ENCODE measurements at places on chromosomes 2 and 18.

GRCh38 chr2:69449906-69450305, 12.7 kb upstream of the NFU1 start:
- no peak for DNase-seq

GRCh38 chr18:2471523-2471922, 99.8 kb downstream of the METTL4 start:
- DNase-seq = no peak

- DNase-seq = no peak
Observed at GRCh38 chr2:140417504-140417903, 1637.3 kb upstream of the NXPH2 start.

DNA sequence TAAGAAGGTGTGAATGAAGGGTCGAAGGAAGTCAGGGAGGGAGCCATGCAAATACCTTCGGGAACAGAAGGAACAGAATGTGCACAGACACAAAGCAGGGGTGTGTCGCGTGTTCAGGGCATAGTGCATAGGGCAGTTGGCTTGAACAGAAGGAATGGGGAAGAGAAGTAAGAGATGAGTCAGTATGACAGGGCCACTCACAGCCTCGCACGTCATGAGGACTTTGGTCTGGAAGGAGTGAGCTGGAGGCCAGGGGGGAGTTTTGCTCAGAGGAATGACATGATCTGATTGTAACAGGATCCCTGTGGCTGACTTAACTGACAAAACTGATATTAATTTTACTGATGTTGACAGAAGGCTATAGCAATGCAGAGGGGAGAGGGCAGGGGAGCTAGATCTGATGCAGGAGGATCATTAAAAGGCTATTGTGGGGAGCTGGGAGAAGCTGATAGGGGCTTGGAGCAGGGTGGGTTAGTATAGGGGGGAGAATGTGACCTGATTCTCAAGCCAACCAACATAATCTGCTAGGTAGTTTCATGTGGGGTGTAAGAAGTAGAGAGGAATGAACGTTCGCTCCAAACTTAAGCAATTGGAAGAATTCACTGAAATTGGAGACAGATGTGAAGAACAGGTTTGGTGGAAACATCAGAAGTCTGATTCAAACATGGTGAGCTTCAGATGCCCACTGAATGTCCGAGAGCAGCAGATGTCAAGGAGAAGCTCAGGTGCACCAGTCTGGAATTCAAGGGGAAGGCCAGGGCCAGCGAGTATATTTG, 60.4 kb upstream of the COPS8 start:
- DNase-seq = no peak

GRCh38 chr2:16016282-16016681, 75.9 kb downstream of the MYCN start:
- no peak for DNase-seq
